ENCODE measurements at places on chromosomes 13 and 19.

- no peak for DNase-seq
Measured at GRCh38 chr13:76643596-76643995, 242.6 kb downstream of the KCTD12 start.

- peak; percentile 31 for DNase-seq
Measured at GRCh38 chr19:6476155-6476895, 5.3 kb downstream of the DENND1C start.

GRCh38 chr13:40101708-40102359 is 446.4 kb downstream of the COG6 start:
- no peak for DNase-seq

DNA sequence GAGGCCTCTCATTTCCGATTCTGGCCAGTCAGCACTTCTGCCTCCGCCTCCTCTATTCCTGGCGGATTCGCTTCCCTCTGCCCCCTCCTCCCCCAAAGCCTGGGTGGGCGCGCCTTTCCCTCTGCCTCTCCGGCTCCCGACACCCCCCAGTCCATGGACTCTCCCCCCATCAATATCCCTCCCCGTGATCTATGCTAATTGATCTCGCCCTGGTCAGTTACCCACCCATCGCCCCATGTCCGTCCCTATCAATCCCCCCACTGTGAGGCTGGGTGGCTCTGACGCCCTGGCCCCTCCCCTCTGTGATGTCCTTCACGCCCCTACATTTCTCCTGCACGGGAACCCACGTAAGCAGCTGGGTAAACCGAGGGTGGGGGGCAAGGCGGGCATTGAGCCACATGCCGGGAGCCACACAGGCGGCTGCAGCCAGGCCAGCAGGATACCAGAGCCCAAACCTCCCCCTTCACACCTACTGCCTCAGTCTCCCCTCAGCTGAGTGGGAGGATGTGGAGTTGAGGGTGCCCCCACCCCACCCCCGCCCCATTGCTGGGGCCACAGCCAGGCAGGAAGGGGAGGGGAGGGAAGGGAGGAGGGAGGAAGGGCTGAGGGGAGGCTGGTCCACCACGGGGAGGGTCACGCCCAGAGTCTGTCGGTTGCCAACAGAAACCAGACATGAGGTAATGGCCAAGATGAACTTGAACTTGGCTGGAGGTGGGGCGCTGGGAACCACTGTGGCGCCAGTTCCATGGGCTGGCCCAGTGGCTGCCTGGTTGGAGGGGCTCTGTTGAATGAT is 21.0 kb downstream of the SMIM24 start:
- DNase-seq: no peak

GRCh38 chr13:49214917-49215376 is 5.2 kb upstream of the MLNR start:
- DNase-seq: peak; percentile 18

GRCh38 chr19:47013041-47013517 is 6.6 kb upstream of the NPAS1 start:
- peak; percentile 39 for DNase-seq

GRCh38 chr19:39410017-39410830 is 2.2 kb upstream of the PLEKHG2 start:
- peak; percentile 56 for DNase-seq

DNA sequence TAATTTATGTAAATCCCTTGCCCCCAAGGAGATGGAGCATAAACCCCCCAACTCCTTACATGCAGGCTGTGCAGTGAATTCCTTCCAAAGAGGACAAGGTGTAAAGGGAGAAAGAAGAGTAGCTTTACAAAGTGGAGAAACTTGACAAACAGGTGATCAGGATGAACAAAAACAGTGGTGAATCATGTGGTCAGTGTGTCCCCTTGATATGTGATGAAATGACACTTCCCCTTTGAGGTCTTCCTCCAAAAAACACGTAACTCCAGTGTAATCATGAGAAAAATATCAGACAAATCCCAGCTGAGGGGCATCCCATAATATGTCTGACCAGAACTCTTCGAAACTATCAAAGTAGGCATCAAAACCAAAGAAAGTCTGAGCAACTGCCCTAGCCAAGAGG is 29.5 kb upstream of the AKT2 start:
- no peak for DNase-seq

DNA sequence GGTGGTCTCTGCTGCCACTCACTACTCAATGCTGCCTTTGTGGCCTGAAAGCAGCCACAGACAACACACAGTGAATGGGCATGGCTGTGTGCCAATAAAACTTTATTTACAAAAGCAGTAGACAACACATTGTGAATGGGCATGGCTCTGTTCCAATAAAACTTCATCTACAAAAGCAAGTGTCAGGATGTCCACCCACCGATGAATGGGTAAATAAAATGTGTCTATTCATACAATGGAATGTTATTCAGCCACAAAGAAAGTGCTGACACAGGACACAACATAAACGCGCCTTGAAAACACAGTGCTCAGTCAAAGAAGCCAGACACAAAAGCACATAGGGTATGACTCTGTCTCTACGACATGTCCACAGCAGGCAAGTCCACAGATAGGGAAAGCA is 20.1 kb downstream of the ZSCAN5A start:
- DNase-seq: no peak

DNA sequence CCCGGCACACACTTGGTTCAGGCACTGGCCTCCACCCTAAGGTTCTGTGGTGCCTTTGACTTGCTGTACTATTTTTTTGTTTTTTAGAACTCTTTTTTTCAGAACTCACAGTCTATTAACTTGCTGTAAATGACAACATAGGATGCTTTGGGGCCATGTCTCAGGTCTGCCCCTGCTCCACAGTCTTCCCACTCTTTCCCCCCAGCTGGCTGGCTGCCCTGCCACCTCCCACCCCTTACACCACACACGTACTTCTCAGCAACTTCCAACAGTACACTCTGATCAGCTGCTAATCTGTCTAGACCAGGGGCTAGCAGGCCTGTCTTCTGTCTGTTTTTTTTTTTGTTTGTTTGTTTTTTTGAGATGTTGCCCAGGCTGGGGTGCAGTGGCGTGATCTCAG is 8.1 kb downstream of the C19orf44 start:
- no peak for DNase-seq

- no peak for DNase-seq
Measured at GRCh38 chr13:38415233-38415632, 65.6 kb downstream of the UFM1 start.

DNA sequence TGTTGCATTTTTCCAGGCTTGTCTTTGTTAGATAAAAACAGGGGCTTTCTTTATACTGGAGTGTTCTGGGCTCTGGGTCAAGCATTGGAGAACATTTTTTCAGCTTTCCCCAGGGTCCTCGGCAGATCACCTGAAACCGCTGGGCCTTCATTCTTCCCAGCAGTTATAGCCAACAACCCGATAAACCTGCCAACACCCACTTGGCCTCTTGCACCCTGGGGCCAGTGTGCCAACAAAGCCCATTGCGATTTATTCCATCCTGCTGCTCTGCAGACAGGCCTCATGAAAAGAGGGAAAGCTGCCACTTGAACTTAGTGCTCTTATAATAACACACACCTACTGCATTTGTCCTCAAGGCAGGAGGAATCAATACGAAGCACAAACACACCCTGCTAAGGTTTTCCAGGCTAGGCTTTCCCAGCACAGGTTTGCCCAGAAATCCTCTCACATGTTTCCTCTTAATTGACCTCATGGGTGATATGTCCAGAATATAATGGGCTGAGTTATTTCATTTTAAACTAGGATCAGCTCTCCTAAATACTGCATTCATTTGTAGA is 669.3 kb downstream of the LIG4 start:
- DNase-seq: no peak

- no peak for DNase-seq
Measured at GRCh38 chr19:43809762-43810696, 7.8 kb upstream of the LYPD5 start.

DNA sequence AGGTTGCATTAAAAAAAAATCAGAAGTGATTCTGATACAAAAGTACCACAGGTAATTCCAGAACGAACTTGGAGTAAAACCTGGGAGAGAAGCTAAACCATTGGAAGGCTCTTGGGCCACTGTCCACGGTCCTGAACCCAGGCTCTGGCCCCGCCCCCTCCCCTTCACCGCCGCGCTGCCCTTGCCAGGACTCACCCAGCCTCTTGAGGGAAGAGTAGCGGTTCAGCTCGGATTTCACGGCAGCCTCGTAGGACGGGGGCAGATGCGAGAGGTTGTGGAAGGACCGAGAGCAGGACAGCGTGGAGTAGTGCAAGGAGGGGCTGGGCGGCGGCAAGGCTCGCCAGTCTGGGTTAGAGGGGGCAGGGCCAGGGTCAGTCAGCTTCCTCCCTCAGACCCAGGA is 5.7 kb downstream of the SHISA7 start:
- DNase-seq: no peak

DNA sequence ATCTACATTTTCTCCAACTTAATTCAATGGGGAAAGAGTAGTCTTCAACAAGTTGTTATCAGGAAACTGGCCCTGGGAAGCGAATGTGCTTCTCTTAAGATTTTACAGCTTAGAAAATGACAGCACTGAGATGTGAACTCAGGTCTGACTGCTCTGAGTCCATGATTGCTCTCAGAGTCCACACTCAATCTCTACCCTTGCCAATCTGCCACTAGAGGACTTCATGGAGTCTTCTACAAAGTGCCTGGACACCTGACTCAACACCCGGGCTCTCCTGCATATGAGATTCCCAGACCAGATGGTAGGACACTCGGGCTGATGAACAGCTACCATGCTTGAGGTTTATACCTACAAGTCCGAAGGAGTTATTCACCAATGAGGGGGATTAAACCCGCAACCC is 74.8 kb downstream of the ABCC4 start:
- no peak for DNase-seq

- no peak for DNase-seq
Measured at GRCh38 chr13:38255600-38255999, 94.1 kb upstream of the UFM1 start.

DNA sequence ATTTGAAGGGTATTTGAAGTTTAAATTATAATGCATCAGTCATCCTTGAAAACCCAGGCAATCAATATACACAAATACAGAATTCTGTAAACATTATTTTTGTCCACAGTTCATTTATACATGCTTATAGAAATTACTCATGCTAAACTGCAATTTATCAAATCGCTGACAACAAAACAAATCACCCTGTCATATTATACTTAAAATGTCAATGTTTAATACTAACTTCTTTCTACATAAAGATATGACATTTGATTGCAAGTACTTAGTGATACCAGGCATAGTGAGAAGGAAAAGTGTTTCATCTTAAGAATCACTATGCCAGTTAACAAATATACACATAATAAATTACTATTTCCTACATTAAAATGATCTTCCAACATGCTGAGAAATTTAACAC is 232.0 kb downstream of the PCDH20 start:
- no peak for DNase-seq

DNA sequence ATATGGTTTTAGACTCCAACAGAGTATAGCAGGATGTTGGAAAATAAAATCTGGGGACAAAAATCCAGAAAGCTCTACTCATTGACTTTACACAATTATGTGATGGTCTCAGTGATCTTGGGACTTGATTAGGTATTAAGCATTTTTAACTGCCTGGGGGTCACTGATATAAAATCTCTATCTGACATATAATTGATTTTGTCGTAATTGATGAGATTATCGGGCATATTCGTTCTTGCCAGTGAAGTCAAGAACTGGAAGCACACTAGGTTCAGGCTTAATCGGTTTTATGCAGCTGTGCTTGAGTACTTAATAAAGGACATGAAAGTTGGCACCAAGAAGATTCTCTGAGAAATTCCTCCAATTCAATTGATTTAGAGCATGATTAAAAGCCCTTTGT is 390.7 kb downstream of the DCT start:
- DNase-seq: no peak

DNA sequence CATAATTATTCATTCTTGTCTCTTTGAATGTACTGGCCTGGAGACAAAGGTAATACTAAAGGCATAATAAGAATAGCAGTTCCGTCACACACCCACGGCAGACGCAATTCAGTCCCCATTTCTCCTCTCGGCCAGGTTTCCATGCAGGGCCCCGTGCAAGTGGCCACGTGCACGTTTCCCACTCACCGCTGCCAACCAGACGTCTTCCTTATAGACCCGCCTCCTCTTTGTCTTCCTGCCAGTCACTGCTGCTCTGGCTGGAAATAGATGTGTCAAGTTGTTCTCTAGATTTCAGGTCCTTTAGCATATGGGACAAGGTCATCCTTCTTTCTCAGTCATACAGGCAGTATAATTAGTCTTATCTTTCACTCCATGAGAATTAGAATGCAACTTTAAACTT is 204.3 kb downstream of the SUCLA2 start:
- no peak for DNase-seq

DNA sequence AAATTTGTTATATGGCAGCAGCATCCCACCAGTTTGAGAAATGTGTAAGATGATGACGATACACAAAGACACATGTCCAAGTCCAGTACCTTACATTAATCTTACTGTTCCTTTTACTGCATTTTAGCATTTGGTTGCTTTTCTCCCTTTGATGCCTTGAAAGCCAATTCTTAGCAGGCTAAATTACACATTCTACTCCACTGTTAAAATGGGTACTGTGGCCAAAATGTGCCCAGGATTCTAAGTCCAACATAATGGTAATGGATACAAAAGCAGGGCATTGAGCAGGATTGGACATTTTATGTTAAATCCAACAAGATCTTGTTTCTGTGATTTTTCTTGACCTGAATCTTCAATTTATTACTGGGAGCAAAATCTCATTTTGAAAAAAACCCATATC is 52.8 kb upstream of the RAP2A start:
- DNase-seq: no peak

GRCh38 chr13:50386541-50387050 is 371.4 kb downstream of the KCNRG start:
- DNase-seq: no peak

GRCh38 chr13:101144808-101145419 is 271.4 kb downstream of the NALCN start:
- no peak for DNase-seq

GRCh38 chr19:10701955-10702525 is 801 bp downstream of the QTRT1 start:
- no peak for DNase-seq
